ENCODE measurements at places on chromosomes 3 and 15.

DNA sequence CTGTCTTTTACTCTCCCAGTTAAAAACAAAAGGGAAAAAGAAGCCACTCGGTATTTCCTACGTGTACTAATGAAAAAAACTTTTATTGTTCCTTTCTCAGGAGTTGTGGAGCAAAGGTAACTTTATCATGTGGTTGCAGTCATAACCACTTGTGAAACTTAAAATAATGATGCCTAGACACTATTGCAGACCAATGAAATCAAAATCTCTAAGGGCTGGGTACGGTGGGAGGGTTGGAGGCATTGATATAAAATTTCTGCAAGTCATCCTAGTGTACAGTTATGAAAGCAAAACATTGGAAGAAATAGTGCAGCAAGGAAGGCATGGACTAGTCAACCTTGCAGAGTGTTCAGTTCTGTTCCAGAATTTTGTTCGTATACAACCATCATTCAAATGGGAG, 808.8 kb downstream of the TUSC7 start:
- DNase-seq = no peak

DNA sequence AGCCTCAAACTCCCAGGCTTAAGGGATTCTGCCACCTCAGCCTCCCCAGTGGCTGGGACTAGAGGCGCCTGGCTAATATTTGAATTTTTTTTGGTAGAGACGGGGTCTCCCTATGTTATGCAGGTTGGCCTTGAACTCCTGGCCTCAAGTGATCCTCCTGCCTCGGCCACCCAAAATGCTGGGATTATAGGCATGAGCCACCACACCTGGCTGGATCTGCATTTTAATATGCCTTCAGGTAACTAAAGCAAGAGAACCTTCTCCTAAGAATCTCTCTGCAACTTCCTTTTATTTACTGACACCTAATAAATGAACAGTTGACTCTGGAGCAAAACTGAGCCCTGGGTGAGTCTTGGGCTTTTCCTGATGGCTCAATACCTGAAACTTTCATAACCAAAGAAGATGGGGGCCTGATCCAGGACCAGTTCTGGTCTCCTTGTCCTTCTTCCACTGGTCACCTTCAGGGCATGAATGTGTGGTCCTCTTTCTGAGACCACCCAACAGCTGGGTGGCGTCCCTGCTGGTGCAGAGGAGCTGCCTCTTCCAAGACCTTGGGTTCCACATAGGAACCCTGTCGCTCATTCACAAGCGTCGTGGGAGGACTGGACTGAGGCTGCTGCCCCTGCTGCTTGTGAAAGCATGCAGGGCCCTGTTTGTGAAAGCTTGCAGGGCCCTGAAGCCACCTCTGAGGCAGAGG, 28.2 kb downstream of the CCR9 start:
- DNase-seq = no peak

DNA sequence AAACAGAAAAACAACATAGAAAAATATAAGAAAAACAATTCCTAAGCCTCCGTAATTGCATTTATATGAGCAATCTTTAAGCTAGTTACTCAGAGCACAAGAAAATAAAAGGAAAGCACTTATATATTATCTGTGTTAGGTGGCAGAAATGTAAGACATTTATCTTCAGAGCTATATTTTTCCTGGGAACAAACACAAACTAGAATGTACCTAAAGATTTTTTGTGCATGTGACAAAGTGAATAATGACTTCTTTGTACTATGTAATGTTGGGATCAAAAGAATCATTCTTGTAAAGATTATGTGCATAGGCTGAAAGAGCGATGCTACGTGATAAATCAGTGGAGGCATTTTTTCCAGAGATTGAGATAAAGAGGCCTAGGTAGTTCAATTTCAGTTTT, 111.3 kb upstream of the GMNC start:
- DNase-seq = no peak

DNA sequence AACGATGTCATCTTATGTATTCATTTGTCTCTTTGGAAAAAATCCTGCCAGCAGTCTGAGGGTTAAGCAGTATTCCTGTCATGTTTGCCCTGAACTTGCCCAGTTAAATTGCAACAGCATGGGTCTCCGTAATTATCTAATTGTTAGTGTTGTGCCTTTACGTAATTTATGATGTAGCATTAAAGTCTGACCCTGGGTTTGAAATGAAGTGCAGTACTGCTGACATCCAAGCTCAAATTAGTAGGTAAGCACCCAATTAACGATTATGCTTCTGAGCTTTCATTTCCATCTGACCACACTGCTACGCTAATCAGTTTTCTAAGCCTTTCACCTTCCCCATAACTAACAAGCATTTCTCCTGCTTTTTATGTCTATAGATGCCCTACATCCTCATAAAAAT, 241.8 kb downstream of the ARRDC4 start:
- no peak for DNase-seq

- no peak for DNase-seq
These were observed 332.0 kb upstream of the RASGRP1 start for GRCh38 chr15:38896647-38897046.

DNA sequence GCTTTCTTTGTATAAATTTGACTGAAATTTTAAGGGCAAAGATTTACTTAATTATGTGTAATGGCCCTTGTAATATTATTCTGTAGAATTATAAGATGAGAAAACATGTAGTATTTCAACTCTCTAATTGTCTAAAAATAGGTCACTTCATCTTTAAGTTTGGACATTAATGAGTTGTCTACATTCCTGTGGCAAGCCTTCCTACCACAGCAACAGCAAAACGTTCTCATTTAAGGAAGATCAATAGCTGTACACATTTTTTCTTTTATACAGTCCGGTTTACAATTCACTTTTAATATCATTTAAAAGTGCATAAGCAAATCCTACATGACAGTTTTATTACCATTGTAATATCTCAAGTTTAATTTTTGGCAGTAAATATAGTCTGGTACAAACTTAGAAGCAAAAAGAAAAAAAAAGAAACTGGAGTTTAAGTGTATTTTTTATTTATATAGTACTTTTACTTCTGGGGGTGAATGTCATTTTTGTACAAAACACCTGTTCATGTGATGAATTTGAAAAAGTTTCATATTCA, 501.8 kb downstream of the ZPLD1 start:
- no peak for DNase-seq

DNA sequence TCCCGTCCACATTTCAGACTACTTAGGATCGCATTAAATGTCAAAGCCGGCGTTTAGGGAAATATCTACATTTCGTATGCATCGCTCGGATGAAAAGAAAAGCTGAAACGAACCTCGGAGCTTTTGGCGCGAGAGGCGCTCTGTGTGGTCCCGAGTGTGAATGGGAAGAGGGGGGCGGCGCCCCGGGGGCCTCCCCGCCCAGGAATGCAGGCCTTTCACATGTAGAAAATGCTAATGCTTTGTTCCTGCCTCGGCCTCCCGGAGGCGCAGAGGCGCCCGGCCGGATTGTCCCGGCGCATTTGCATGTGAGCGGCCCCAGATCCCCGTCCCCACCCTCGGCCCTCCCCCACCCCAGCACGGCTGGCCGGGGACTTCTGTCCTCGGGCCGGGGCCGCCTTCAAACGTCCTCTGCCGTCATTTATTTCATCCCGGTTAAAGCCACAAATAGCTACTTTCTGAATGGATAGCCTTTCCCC, 37.0 kb upstream of the TRIM71 start:
- peak; percentile 3 for DNase-seq

- no peak for DNase-seq
These were observed 85.9 kb downstream of the AQR start for GRCh38 chr15:34883633-34884032.

GRCh38 chr3:36494461-36495109, 114.3 kb downstream of the STAC start:
- no peak for DNase-seq

- DNase-seq = peak; percentile 62
These were observed 214.9 kb downstream of the TCF12 start for GRCh38 chr15:57133127-57133968.

GRCh38 chr3:31307131-31307785, 225.5 kb upstream of the STT3B start:
- DNase-seq = no peak

GRCh38 chr3:172669021-172669420, 41.8 kb downstream of the NCEH1 start:
- no peak for DNase-seq

GRCh38 chr3:34351882-34352777, 553.7 kb downstream of the PDCD6IP start:
- no peak for DNase-seq

DNA sequence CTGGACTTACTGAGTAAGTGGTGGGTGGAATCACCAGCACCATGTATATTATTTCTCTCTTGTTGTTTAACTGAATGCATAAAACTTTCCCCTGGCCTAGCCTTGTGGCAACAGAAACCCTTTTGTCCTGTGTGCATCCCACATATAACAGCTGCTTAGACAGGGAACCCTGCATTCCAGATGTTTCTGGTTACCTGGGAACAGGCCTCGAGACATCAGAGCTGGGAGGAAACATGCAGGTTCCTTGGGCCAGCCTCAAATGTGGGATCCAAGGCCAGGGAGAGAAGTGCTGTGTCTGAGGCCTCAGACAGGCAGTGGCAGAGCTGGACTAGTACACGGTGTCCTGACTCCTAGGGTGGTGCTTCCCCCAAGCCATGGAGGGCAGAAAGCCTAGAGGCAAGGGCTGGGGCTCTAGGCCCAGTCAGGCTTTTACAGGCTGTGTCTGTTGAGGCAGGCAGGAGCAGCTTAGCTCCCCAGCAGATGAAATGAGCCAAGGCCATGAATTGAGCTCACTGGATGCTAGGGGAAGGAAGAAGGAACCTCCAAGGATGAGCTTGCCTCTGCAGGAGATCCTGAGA, 57.7 kb downstream of the ITGA11 start:
- no peak for DNase-seq

- no peak for DNase-seq
These were observed 78.4 kb upstream of the PRR23E start for GRCh38 chr3:127114337-127115070.

- DNase-seq = no peak
These were observed 24.2 kb downstream of the CYP11A1 start for GRCh38 chr15:74343127-74343796.

DNA sequence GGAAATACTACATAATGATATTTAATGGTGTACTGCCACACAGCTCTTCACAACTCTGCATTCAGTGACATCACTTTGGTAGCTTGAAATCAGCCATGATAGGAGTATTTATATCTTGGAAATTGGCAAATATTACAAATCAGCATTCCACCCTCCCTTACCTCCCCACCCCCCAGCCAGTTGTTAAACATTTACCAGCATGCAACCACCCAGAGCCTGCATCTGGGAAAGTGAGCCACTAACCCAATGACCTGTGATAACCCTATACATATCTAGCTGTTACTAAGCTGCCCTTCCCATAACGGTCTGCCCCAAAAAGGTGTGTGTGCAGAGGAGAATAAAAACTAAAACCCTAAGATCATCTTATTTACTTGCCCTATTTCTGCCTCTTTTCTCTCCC, 44.6 kb upstream of the SATB1 start:
- DNase-seq = no peak

DNA sequence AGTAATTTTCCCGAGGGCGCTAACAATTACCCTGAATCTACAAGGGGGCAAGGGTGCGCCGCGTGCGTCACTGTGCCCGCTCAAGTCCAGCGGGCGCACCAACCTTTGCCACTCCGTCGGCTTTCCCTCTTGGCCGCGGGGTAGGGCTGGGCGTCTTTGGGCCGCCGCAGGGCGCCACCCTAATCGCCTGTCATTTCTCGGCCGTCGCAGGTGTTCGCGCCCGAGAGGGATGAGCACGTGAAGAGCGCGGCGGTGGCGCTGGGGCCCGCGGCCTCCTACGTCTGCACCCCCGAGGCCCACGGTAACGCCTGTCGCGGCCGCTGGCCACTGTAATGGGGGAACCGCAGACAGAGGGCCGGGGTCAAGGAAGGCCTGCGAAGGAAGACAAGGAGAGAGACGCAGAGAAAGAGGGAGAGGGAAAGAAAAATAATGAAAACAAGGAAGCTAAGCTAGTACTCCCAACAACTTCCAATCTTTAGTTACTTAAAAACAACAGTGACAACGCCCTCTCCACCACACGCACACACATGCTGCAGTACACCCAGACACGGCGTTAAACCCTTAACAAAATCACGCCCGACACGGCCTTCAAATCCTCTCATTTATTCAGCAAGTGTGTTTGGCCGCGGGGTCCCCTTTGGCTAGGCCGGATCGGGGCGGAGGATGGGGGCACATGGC, 3.8 kb downstream of the SKOR1 start:
- no peak for DNase-seq

- DNase-seq = no peak
These were observed 152.8 kb downstream of the RBPMS2 start for GRCh38 chr15:64622410-64623260.

DNA sequence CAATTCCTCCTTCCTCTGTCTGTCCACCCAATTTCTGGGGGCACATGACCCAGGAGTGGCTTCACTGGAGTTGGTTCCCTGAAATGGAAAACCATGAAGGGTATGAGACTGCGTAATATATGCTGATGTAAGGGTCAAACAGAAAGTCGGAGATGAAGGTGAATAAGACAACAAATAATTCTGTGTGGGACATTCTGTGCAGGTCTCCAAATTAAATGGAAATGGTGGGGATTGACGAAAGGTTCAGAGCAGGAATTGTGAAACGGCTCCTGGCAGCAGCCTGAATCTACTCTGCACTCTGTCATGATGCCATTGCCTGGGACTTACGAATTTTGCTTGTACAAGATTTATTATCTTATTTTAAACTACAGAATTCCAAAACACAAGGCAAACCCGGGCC, 174.8 kb upstream of the RORA start:
- no peak for DNase-seq

DNA sequence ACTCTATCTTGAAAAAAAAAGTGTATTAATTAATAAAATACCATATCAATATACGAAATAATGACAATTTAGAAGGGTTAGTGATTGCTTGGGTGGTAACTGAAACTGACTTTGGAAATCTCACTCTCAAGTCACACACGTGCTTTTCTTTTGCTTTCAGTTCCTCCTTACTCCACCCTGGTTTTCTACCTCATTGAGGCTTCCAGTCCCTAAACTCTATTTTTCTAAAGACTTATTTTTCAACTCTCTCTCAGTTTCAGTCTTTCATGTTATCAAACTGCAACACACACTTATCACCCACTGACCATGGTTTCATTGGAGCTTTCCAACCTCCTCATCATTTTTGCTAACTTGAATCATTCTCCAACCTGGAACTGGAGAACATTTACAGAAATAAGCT, 23.5 kb downstream of the IL12A start:
- no peak for DNase-seq
